Prostate gland (tissue), 2 donors: ENCODE measurements at places on chromosomes 6 and 20. TPM values are rescaled to one million over a fixed set of nuclear protein-coding genes. Genes with fewer than 3 reads are reported as not detected.

GRCh38 chr20:46088409-46089166 is 1.2 kb downstream of the NCOA5 start:
- DNase-seq = no peak

GRCh38 chr20:59730722-59731121 is 126.4 kb downstream of the PHACTR3 start:
- DNase-seq = no peak

DNA sequence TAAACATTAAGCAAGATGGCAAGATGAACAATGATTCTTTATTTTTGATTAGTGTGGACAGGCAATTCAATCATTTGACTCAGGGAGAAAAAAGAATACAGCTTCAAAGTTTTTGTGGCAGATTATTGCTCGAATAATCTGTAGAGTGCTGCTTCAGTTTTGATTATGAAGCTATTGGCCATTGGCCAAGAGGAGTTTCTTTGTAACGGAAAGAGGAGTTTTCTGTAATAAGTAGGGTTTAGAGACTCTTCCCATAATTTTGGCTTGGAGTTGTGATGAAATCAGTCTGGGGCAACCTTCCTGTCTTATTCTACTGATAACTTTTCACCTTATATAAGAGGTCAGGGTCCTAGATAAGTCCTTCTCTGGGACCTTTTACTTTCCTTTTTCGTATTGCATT is 256.7 kb upstream of the RAB32 start:
- no peak for DNase-seq

GRCh38 chr6:7147051-7147671 is 39.4 kb downstream of the RREB1 start:
- DNase-seq = no peak

GRCh38 chr20:19930426-19930825 is 86.7 kb upstream of the NAA20 start:
- DNase-seq = no peak

DNA sequence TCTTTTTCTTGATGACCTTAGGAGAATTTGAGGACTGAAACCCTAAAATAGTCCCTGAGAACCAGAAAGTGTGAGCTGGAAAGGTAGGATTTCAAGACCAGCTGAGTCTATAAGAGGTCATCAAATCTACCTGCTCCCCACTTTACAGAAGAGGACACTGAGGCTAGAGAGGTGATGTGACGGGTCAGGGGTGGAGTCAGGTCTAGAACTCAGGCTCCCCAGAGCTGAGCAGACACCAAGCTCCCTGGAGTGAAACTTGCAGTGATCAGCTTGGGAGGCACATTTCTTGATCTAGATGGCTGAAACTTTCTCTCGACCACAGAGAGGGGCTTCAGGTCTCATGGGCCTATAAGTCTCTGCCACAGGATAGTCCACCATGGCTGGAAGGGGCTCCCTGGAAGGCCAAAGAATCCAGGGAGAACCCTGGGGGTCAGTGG is 55.1 kb downstream of the HNF4A start:
- DNase-seq = no peak

DNA sequence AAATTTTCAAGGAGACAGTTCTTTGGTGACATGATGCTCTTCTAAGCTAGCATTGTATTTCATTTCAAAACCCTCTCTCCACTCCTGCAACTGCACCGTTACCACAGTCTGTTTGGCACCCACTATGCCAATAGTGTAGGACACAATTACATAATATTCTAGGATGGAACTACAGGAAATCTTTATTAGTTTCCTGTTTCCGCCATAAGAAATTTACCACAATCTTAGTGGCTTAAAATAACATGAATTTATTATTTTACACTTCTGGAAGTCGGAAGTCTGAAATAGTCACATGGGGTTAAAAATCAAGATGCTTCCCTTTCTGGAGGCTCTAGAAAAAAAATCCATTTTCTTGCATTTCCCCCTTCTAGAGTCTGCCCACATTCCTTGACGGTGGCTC is 733.1 kb downstream of the HDGFL1 start:
- DNase-seq = no peak

DNA sequence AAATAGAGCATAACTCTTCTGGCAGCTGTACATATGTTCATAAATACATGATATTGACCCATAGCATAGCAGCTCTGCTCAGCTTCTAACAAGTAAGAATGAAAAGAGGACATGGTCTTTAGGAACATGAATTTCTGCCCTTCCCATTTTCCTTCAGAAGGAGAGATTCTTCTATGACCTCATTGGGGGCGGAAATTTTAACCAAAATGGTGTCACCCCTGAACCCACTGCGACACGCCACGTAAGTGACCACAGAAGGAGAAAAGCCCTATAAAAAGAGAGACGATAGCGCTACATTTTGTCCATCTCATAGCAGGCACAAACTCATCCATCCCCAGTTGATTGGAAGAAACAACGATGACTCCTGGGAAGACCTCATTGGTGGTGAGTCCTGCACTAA is at the start of gene IL17A:
Gene IL17A (plus strand): TSS at position 301 of the 400 bp plus-strand sequence. CDS start 57 bp downstream, at position 358.
- DNase-seq = no peak

DNA sequence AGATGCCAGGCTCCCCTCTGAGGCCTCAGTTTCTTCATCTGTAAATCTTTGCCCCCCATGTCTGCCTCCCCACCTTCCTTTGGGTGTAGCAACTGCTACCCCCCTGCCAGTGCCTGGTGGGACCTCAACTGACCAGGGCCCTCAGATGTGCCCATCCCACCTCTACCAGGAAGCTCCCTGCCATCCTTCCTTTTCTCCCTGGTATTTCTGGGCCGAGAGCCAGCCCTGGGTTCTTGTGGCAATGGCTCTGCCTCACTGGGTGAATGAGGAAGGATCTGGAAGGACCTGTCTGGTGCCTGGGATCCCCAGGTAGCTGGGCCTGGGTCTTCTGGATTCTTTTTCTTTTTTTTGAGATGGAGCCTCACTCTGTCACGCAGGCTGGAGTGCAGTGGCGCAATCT is 141.1 kb upstream of the RNF24 start:
- DNase-seq = no peak

DNA sequence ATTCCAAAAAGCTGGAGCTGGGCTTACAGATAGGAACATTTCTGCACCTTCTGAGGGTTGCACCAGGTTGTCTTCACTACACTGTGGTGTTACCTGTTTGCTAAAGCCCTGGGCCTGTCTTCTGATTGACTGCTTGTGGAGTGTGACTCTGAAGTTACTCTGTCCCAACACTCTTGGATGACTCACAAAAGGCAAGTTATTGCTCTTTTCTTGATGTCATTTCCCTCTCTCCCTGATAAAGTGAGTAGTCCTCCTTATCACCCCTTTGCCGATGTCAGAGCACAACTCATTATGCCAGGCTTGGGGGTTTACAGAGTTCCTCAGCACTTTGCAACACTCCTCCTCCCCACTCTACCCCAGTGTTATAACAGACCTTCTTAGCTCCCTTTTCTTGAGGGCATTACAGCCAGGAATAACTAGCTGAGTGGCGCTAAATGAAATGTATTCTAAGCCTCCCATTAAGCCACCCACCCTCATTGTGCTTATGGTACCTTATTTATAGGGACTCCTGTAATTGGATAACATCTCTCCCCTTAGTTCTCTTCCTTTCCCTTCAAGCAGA is 36.1 kb upstream of the NKX2-4 start:
- no peak for DNase-seq

GRCh38 chr6:18264219-18264922 is at the start of gene DEK:
Gene DEK (minus strand): TSS chr6:18264530. CDS start chr6:18263987, 543 bp downstream.
- DNase-seq = peak; percentile 85

- peak; percentile 76 for DNase-seq
Observed at GRCh38 chr6:168609026-168609685, 168.2 kb downstream of the SMOC2 start.

DNA sequence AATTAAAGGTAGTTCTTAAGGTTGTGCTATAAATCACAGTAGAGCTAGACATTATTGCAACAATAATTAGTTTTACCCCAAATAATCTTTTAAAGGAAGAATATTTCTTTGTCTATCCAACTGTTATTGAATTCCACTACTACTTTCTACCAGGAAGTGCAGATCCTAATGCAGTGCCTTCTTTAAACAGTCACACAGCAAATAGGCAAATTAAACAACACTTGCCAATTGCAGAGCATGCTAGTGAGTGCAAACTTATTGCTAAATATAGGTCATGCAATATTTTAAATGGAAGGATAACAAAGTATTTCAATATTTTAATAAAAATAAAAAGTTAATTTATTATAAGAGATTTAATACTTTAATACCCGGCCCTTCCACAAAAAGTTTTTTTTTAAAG is 107.3 kb upstream of the BCLAF1 start:
- DNase-seq = no peak

GRCh38 chr20:52888096-52888495 is 84.1 kb upstream of the TSHZ2 start:
- DNase-seq = no peak

GRCh38 chr20:45818239-45818638 is 5.8 kb downstream of the UBE2C start:
- no peak for DNase-seq

DNA sequence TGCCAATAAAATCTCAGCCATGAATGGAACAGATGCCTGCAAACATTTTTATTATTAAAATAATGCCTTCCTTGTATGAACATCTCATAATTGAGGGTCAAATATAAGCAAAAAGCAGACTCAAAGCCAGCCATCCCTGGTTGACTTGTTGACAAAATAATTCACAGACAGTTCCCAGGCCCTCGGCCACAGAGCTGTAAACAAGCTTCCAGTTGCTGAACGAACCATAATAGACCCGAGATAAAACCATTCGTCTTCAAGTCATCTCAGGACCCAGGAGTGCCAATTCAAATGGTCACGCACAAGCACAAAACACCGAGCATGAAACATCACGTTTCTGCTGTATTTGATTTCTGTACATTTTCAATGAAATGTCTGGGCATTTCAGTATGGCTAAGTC is 113.3 kb upstream of the CDYL start:
- DNase-seq = no peak

PRDM13 gene
- not detected for total RNA-seq

RAD21L1 gene
- not detected for total RNA-seq

PDE7B gene
- 4.7 TPM for total RNA-seq
